Adrenal gland (tissue), 19 donors: ENCODE measurements at places on chromosomes 13 and 19.

- H3K27me3 ChIP-seq, result no peaks in the 10 kb centered on the region
- H3K27ac ChIP-seq, result no peak overlapping the region
- H3K4me1 ChIP-seq, result no peaks in the 10 kb centered on the region
These were observed 1145.6 kb upstream of the MIR17HG start for GRCh38 chr13:90201676-90202460.

DNA sequence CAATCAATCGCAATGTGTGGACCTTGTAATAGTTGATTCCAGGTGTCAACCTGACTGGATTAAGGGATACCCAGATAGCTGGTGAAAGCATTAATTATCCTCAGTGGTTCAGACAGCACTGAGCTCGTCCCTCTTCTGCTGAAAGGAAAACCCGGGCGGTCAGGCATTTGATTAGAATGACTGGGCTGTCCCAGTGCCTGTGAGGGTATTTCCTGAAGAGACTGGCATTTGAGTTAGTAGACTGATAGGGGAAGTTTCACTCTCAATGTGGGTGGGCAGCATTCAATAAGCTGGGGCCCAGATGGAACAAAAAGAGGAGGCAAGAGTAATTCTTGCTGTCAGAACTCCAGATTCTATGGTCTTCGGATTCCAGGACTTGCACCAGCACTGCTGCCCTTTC, 31.9 kb downstream of the KPNA3 start:
- H3K27me3 ChIP-seq, result no peaks in the 10 kb centered on the region
- no peak for DNase-seq
- no peak overlapping the region for H3K4me3 ChIP-seq
- H3K27ac ChIP-seq, result no peak overlapping the region
- no peaks in the 10 kb centered on the region for H3K36me3 ChIP-seq

- no peaks in the 10 kb centered on the region for H3K27me3 ChIP-seq
- no peaks in the 10 kb centered on the region for H3K36me3 ChIP-seq
- H3K27ac ChIP-seq, result no peak overlapping the region
- H3K4me3 ChIP-seq, result no peak overlapping the region
- no peaks in the 10 kb centered on the region for H3K4me1 ChIP-seq
- DNase-seq, result no peak
These were observed 9.4 kb upstream of the PAN3 start for GRCh38 chr13:28128926-28129325.

DNA sequence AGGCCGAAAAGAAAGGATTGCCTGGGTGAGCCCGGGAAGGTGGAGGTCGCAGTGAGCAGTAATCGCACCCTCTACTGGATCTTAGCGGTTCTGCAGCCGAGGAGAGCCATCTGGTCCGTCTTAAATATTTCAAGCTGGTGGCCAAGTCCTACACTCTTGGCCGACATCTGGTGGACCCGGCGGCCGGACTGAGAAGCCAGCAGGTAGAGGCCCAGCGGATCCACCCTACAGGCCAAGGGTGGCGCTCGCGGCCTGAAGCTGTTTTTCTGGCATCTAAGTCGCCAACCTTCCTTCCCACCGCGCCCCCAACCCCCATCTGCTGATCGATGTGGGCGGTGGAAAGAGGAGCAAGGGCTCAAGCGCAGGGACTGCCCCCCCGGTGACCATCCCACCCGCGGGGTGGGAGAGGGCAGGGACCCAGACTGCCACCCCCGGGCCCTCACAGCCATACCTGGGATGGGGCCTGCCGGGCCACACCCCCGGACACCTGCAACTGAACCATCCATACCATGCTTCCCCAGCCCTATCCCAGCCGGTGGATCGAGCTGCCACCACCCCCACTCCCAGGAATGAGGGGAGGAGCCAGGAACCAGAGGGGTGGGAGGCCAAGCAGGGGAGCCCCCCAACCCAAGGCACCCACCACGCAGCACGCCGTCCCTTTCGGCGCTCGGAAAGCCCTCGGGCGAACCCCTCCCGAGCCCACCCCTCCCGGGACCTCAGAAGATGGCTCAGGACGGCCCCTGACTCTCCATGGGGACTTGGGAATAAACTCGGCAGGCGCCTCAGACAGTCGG, 46.3 kb upstream of the ZNF730 start:
- H3K4me3 ChIP-seq, result no peak overlapping the region
- no peaks in the 10 kb centered on the region for H3K4me1 ChIP-seq
- peak; percentile 6 for DNase-seq

GRCh38 chr19:31759359-31759758, 410.1 kb upstream of the TSHZ3 start:
- no peak for DNase-seq
- no peaks in the 10 kb centered on the region for H3K27me3 ChIP-seq
- no peak overlapping the region for H3K27ac ChIP-seq
- H3K4me3 ChIP-seq, result no peak overlapping the region
- H3K36me3 ChIP-seq, result no peaks in the 10 kb centered on the region

GRCh38 chr19:54429545-54430227, 14.4 kb downstream of the TTYH1 start:
- no peak for DNase-seq
- no peaks in the 10 kb centered on the region for H3K36me3 ChIP-seq
- H3K27me3 ChIP-seq, result peaks cover 18% of the 10 kb centered on the region

DNA sequence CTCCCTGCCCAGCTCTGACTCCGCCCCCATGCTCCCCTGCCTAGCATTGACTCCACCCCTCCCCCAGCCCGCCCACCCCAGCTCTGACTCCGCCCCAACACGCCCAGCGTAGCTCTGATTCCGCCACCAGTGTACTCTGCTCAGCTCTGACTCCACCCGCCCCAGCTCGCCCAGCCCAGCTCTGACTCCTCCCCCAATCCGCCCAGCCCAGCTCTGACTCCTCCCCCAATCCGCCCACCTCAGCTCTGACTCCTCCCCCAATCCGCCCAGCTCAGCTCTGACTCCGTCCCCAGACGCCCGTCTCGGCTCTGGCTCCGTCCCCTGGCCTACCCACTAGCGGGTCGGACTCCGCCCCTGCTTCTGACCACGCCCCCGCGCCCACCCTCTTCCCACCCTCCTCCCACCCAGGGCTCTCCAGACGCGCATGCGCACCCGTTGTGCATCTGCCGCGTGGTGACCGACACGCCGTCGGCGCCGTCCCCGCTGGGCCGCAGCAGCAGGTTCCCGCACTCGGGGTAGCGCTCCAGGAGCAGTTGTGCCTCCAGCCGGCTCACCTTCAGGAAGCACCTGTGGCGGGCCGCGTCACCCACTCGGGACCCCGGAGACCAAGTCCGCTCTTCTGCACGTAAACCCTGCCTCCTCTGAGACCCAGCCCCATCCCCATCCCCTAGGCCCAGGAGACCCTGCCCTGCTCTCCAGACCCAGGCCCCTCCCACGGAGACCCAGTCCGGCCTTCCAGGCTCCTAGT, 10.2 kb downstream of the STAP2 start:
- peaks cover 20% of the 10 kb centered on the region for H3K4me1 ChIP-seq
- DNase-seq, result peak; percentile 98
- no peaks in the 10 kb centered on the region for H3K27me3 ChIP-seq
- H3K36me3 ChIP-seq, result no peaks in the 10 kb centered on the region
- H3K27ac ChIP-seq, result no peak overlapping the region

DNA sequence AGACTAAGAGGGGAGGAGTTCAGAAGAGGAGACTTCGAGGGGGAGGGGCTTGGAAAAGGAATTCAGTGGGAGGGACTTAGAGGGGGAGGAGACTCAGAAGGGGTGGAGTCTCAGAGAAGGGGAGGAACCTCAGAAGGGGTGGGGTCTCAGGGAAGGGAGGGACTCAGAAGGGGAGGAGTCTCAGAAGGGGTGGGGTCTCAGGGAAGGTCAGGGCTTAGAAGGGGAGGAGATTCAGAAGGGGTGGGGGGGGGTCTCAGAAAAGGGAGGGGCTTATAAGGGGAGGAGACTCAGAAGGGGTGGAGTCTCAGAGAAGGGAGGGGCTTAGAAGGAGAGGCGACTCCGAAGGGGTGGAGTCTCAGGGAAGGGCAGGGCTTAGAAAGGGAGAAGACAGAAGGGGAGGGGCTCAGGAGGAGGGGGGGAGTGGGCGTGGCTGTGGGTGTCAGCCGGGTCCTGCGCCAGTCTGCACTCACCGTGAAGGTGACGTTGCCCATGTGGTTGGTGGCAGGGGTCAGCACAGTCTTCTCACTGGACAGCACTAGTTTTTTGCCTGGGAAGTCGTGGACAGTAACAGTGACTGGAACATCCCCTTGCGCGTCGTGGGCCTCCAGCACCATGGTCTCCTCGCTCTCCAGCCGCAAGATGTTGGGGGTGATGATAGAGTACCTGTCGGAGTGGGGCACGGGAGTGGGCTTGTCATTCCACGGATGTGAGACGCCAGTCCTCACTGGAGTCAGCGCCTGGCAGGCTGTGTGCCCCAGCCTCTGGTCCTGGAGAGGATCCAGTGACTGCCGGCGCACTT, 1.5 kb downstream of the C3 start:
- peaks cover 30% of the 10 kb centered on the region for H3K4me1 ChIP-seq
- DNase-seq, result peak; percentile 92
- peak overlapping the region; percentile 38 for H3K27ac ChIP-seq
- H3K27me3 ChIP-seq, result no peaks in the 10 kb centered on the region
- H3K36me3 ChIP-seq, result no peaks in the 10 kb centered on the region
- H3K4me3 ChIP-seq, result peak overlapping the region; percentile 58

DNA sequence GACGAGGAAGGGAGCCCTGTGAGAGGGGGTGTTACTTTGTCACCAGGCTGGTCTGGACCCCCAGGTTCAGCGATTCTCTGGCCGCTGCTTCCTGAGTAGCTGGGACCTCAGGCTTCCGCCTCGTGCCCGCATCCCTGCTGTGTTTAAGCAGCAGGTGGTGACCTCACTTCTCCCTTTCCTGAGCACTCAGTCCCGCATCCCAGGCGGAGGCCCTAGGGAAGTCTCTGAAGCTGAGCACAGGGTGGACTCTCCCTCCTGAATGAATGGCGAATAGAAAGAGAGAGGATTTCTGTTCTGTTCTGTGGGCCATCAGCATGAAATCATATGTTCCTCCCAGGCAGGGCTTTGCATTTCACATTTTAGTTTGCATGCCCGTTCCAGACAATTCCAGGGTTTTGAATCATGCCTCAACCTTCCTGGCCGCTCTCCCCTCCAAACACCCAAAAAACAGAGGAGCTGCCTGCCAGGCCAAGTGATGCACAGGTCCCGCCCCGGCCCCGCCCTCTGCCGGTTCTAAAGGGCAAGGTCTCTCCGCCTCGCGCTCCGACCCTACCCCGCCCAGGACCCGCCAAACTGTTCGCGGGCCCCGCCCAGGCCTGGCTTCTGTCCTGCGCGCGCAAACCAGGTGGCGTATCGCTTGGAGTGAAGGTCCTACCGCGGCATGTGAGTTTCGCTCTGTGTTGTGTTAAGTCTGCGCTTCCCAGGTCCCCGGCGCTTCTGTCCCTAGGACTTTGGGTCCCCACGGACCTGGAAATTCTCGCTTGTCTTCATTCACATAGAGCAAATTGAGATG, 35.1 kb upstream of the ZNF808 start:
- DNase-seq, result no peak
- no peaks in the 10 kb centered on the region for H3K4me1 ChIP-seq
- no peaks in the 10 kb centered on the region for H3K27me3 ChIP-seq
- no peaks in the 10 kb centered on the region for H3K36me3 ChIP-seq
- H3K27ac ChIP-seq, result no peak overlapping the region
- H3K4me3 ChIP-seq, result no peak overlapping the region

DNA sequence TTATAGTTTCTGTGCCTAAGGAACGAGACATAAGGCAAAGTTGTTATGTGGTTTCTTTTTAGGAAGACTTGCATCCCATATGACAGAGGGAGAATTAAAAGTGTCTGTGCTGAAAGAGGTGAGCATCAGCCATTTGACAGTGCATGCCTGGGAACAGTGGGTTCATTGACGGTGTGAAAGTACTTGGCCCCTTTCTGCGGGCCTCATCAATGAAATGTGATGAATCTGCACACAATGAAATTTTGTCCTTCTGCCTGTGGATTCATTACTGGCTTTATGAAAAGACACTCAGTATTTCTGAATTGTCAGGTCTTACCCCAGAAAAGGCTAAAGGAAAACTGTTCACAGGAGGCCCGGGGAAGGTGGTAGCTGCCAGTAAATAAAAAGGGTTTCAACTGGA, 295.8 kb downstream of the FOXO1 start:
- H3K4me3 ChIP-seq, result no peak overlapping the region
- no peak for DNase-seq
- H3K27me3 ChIP-seq, result no peaks in the 10 kb centered on the region
- no peak overlapping the region for H3K27ac ChIP-seq
- no peaks in the 10 kb centered on the region for H3K4me1 ChIP-seq

- H3K4me3 ChIP-seq, result peak overlapping the region; percentile 15
- no peaks in the 10 kb centered on the region for H3K27me3 ChIP-seq
- DNase-seq, result peak; percentile 79
- H3K4me1 ChIP-seq, result peaks cover 19% of the 10 kb centered on the region
- no peaks in the 10 kb centered on the region for H3K36me3 ChIP-seq
These were observed 755 bp upstream of the RAB3A start for GRCh38 chr19:18204394-18205199.

GRCh38 chr13:37485756-37486155, 112.8 kb downstream of the POSTN start:
- H3K36me3 ChIP-seq, result no peaks in the 10 kb centered on the region
- no peaks in the 10 kb centered on the region for H3K4me1 ChIP-seq
- no peak overlapping the region for H3K4me3 ChIP-seq
- H3K27me3 ChIP-seq, result no peaks in the 10 kb centered on the region

DNA sequence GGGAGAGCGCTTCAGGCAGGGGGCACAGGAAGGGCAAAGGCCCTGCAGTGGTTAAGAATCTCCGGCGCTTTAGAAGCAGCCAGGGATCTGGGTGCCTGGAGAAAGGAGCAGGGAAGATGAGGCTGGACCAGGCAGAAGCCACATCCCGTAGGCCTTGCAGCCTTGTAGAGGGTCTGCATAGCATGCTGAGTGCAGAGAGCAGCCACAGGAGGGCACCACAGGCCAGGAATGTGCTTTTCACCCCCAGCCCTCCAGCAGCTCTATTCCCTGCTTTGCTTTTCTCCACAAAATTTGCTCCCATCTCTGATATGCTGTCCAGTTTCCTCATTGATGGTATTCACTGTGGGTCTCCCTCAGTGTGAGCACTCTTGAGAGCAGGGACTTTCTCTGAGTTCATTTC, 5.7 kb downstream of the WDR62 start:
- H3K36me3 ChIP-seq, result no peaks in the 10 kb centered on the region
- peak; percentile 40 for DNase-seq
- H3K27ac ChIP-seq, result no peak overlapping the region
- no peaks in the 10 kb centered on the region for H3K4me1 ChIP-seq
- H3K4me3 ChIP-seq, result no peak overlapping the region

- H3K27ac ChIP-seq, result no peak overlapping the region
- H3K27me3 ChIP-seq, result no peaks in the 10 kb centered on the region
- H3K36me3 ChIP-seq, result no peaks in the 10 kb centered on the region
- H3K4me3 ChIP-seq, result no peak overlapping the region
These were observed 51.8 kb downstream of the GADD45B start for GRCh38 chr19:2527686-2528085.

DNA sequence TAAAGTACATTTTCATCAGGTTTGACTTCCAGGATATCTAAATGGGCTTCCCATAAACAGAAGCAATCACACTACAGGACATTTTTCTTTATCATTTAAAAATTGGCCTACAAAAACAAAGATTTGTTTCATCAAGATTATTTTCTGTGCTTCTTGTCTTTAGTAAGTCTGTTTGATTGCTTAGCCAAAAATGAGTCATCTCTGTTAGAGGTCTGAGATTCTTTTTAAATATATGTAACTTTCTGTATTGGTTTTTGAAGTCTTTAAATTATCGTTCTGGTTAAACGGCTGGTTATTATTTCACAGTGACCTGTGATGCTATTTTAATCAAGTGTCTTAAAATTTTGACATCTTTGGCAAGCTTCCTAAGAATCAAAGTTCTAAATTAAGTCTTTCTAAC, 62.7 kb downstream of the SLITRK1 start:
- no peak overlapping the region for H3K27ac ChIP-seq
- no peak overlapping the region for H3K4me3 ChIP-seq
- no peaks in the 10 kb centered on the region for H3K36me3 ChIP-seq
- DNase-seq, result no peak
- H3K27me3 ChIP-seq, result no peaks in the 10 kb centered on the region
